ENCODE measurements at places on chromosomes 7 and 10. TPM values are rescaled to one million over a fixed set of nuclear protein-coding genes. Genes with fewer than 3 reads are reported as not detected.

Gene CYP2C18
- 3.6 TPM for polyA plus RNA-seq

Gene TAC1
- 2.1 TPM for polyA plus RNA-seq

Gene ARID5B
- polyA plus RNA-seq = 5.4 TPM

Gene CARD11
- polyA plus RNA-seq = 1.4 TPM

Gene PRKAR2B
- polyA plus RNA-seq = 39.6 TPM

Measured in stomach (tissue), 19 donors.